Activated CD8-positive, alpha-beta memory T cell treated with anti-CD3 and anti-CD28 coated beads, Interleukin-2, amount 10 ng/mL, durations not matched to agents 7 days and 5 days (primary cell): ENCODE measurements at places on chromosomes 6 and 20.

GRCh38 chr6:44039839-44040350, 87.4 kb downstream of the MRPL14 start:
- no peak for DNase-seq

DNA sequence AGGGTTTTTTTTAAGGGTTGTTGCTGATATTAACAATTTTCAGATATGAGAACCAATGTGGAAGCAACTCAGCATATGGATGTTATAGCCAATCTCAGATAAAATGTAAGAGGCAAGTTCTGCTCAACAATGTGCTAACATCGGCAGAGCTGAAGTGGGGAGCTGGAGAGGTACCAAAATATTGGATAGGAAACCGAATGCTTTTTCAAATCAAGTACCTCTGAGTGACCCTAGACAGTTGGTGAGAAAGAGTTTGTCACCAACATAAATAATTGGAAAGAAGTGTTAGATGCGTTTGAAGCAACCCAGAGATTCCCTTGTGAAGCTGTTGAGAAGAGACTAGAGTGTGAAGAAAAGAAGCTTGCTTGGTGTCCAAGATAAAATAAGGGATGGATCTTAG, 140.7 kb downstream of the SOX4 start:
- no peak for DNase-seq

DNA sequence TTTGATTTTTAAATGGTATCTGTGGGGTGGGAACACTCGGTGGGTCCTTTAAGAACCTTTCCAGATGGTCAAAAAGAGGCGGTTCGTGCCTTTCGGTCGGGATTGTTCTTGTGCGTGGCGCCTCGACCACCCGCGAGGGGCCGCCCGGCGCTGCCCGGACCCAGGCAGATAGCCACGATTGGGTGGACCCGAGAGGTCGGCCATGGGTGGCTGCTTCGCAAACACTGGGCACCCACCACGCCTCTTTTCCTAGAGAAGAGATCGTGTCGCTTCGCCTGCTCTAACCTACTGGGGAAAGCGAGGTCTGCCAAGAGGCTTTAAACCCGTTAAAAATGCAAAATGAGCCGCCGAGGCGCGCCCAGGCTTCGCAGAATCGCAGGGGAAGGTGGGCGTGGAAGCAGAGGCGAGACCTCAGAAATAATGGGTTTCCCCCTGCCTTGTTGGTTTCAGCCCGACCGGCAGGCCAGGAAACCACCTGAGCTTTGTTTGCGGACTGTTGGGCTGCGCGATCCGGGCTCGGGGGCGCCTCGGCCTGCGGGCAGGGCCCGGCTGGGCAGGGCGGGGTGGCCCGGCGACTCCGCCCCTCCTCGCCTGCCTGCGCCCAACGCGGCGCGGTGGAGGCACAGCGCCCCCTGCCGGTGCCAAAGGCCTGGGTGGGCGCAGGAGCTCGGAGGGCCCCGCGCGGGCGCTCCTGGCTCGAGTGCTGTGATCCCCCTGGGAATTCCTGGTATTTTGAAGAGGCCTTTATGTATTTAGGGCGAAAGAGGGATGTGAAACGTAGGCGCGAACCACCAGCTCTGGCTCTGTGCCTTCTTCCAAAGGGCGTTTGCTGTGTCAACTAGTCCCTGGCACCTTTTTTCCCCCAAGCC, 1.6 kb downstream of the MARCKS start:
- peak; percentile 82 for DNase-seq

GRCh38 chr6:31158863-31159855, 770 bp downstream of the TCF19 start:
- DNase-seq: peak; percentile 63

DNA sequence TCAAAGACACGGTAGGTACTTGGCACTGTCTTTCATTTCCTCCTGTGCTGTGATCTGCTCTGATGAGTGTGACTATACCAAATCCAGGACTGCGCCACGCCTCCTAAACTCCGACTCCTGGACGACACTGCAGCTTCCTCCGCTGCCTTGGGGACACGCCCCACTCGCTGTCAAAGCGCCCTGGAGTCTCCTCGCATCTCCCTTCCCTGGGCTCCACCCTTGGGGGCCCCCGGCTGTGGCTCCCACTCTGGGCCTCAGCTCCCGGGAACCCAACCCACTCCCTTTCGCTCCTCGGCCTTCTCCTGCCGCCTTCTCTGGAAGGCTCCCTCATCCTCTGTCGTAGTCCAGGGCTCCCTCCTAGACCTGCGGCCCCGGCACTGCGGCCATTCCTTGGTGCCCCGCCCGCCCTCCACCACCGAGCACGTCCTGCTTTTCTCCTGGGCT, 61.2 kb downstream of the RSPH3 start:
- no peak for DNase-seq

DNA sequence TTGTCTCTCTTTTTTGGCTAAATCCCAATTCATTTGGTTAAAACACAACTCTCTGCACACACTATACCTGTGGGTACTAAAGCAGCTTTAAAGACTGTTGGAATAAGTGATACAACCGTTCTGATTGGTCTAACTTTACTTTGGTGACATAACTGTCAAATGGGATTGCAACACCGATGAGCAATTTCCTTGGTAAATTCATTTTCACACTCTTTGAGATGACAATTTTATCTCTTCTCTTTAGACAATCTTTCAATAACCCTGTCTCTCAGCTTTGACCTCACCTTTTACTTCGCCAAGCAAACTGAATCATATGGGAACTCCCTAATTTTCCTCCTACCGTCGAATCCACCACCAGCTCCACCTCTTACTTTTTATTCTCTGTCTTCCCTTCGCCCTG, 60.8 kb downstream of the ECT2L start:
- no peak for DNase-seq
